Stimulated activated naive CD4-positive, alpha-beta T cell (primary cell): ENCODE measurements at places on chromosomes 2 and 18.
A peak's percentile ranks its signal among the peaks of the same experiment; 100 is the strongest.

DNA sequence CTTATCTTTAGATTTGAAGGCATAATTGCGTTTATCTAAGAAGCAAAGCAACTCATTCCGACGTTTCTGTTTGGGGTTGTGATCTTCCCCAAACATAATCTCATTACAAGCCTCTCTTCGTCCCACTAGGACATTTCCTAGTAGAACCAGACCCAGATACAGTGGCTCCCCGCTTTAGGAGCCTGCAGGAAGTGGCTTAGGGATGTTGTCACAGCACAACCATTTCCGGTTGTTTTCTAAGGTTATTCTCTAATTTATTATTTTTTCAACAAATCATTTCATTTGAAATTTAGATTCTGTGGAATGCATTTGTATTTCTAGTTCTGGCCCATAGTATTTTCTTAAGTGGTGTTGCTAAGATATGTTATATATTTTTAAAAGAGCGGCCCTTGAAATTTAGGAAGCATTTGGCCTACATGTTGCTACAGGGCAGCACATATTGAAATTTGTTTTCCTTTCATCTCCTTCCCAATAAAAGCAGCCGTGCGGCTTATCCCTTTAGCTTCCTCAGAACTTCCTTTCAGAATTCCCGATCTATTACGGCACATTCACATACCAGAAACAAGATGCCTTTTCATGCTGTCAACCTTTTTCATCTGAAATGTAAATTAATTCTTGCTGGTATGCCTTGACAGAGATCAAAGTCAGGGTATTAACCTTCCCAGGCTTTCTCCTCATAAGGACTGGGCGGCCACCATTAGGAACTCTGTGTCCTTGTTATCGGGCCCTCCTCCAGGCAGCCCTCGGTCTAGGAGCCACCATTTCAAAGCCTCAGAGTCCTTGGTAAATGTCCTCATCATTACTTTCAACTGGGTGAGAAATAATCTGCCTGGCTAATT, 210.9 kb upstream of the SP5 start:
- DNase-seq: no peak

DNA sequence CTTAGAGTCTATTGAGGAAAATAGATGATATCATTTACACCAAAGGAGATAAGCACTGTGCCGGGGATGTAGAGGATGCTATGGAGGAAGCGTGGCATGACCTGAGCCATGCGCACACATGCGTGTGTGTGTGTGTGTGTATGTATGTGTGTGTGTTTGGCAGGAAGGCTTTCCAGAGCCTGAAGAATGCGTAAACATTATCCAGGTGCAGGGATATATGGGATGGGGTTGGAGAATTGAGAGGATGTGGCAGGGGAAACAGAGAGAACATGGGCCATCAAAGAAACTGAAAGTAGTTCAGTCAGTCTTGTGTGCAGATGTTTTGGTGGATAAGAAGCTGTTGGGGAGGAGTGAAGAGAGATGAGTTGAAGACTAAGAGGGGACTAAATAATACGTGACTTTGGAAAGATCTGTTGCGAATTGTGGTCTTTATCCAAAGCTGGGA, 9.3 kb upstream of the STAT1 start:
- peak; percentile 39 for DNase-seq

- no peak for DNase-seq
Measured at GRCh38 chr18:77658751-77659448, 409.3 kb downstream of the GALR1 start.

GRCh38 chr2:36809069-36809445, 112.5 kb downstream of the VIT start:
- DNase-seq: no peak

GRCh38 chr2:160812830-160813505, 319.4 kb upstream of the RBMS1 start:
- DNase-seq: no peak

DNA sequence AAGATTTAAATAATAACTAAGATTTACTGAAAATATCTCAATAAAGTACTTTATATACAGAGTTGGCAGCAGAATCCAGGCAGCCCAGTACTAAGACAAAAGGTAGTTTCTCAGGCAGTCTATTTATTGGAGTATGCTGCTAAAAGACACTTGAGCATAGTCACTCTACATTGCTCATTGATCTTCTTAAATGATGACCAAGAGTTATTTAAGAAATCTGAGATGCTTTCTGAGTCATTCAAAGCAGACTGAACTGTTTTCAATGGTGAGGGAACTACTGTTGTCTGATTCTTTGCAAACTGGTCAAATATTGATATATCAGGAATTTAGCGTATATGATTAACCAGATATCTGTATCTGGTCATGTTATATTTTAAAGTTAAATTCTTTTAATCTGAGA, 133.6 kb downstream of the PHLPP1 start:
- no peak for DNase-seq

GRCh38 chr2:20501974-20502373, 55.1 kb downstream of the RHOB start:
- no peak for DNase-seq

- DNase-seq: no peak
Measured at GRCh38 chr2:143218621-143219020, 89.4 kb downstream of the ARHGAP15 start.

DNA sequence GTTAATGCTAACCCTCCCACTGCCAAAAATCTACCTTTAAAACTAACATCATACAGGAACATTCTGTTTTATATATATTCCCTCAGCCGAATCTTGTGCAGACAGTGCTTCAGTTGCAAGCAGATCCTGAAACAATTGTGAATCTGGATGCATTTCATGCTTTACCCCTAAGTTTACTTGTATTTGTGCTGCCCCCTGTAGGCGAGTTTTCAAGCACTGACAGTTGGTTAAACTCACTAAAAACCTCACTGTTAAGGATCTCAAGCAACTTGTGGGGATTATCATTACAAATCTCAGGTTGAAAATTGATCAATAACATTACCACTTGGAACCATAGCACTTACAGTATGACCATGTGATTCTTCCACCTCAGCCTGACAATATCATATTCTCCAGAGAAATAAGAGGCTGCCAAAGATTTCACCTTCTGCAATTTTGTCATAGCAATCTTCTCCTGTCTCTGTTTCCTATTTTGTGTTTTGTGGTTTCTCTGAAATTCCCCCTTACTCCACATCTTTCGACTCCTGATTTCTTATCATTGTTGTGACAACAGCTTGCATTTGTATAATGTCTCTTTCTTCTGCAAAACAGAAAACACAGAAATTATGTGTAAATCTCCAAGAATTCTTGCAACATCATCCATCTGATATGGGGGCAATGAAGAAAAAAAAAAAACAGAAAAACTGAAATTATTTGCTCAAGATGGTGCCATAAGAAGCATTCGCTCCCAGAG, 354.6 kb upstream of the SETBP1 start:
- DNase-seq: no peak

DNA sequence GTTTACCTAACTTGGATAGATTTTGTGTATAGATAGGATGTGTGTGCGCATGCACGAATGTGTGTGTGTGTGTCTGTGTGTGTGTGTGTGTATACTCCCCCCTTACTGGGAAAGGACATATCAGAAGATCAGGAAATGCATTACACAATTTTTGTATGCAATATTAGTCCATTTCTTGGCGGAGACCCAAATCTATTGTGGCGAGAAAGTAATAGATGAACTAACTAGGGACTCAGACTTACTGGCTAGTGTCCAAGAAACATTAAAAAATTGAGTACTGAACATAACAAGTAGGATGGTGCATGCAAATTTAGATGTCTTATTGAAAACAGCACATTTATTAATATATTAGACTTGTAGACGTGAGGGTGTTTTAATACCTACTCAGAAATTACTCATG, 1036.5 kb upstream of the FANCL start:
- no peak for DNase-seq

DNA sequence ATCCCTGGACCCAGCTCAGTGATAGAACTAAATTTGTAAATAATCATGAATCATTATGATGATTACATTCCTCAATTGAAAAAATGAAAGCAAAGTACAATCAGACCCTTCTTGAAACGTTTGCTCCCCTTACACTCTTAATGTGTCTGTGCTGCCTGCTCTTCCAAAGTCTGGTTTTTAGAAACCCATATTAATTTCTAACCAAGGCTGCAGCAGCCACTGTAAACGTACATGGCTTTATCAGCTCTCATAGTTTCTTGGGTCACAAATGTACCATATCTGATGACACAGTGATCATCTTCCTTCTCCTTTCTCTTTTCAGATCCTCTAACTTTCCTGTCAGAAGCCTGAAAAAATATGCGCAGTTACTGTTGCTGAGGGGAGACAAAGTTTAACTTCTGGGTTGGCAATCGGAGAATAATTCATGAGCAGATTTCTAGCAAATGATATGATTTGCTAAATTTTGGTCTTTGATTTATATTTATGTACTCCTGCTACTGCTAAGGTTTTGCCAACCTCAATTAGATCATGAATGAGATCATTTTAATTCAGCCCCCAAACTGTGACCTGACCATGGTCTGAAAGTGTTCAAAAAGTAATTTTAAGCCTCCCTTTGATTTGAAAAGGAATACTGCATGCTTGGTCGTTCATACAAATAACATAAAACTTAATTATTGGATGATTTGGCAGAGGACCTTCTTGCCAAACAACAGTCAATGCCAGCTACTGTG, 12.3 kb downstream of the ZEB2 start:
- no peak for DNase-seq

DNA sequence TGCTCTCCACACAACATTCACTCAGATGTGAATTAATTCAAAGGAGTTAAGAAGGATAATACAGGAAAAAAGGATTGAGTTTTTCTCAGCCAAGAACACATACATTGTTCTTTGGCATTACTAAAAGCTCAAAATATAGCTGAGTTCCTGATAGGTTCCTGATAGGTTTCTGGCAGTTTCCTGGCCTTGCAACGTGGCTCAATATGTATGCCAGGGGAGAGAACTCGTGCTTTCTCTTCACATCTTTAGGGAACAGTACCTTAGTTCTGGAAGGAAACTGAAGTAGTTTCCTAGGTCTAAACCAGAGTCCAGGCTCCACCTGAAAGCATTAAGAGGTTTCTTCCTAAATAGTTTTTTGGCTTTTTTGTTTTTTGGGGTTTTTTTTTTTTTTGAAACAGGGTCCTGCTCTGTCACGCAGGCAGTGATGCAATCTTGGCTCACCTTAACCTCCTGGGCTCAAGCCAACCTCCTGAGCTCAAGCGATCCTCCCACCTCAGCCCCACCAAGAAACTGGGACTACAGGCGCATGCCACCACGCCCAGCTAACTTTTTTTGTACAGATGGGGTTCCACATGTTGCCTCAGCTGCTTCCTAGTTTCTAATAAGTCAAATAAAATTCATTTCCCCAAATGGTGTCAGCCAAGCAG, 42.8 kb downstream of the ESCO1 start:
- no peak for DNase-seq

DNA sequence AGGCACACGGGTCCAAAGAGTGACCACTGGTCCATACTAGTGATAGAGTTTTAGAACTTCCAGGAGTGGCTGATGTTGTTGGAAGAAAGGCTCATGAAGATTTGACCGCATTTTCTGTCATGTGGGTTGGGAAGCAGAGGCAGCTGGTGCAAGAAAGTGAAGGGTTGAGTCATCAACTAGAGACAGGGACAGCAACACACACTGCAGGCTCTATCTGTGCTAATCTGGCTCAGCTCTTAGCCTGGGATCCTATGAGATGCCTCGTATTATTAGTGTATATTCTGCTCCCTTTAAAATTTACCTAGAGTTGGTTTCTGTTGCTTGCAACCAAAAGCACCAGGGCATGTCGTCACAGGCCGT, 2.5 kb upstream of the SH3RF3 start:
- DNase-seq: no peak

GRCh38 chr2:15460112-15460620, 101.0 kb downstream of the NBAS start:
- DNase-seq: no peak

DNA sequence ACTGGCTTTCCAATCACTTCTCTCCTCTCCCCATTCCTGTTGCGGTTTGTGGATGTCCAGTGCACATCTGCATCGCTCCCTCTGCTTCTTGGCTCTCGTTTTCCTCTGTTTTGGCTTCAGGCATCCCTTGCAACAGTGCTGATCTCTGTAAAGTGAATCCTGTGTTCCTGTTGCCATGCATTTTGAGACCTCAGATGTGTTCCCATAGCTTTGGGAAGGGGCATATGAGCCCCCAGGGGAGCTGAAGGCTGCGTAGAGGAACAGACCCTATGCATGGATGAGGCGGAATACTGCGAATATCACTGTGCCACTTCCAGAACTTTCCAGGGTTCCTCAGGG, 168.4 kb upstream of the HAAO start:
- DNase-seq: no peak
